ENCODE measurements at places on chromosomes 2 and 18.

DNA sequence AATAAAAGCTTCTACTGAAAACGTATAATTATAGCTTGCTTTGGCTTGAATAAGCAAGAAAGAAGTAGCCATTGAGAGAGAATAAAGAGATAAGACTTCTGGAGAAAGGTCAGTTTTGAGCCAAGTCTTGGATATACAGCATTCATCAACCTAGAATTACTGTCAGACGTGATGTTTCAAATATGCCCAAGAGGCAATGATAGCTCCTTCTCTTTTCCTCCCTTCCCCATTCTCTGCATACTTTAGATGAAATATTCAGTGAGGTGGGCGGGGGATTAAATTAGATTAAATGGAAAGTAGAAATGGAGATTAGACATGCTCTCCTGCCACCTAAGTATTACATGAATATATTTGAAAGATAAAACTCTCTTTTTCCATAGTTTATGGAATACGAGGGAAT is 8.7 kb downstream of the ANTXR1 start:
- DNase-seq: no peak

DNA sequence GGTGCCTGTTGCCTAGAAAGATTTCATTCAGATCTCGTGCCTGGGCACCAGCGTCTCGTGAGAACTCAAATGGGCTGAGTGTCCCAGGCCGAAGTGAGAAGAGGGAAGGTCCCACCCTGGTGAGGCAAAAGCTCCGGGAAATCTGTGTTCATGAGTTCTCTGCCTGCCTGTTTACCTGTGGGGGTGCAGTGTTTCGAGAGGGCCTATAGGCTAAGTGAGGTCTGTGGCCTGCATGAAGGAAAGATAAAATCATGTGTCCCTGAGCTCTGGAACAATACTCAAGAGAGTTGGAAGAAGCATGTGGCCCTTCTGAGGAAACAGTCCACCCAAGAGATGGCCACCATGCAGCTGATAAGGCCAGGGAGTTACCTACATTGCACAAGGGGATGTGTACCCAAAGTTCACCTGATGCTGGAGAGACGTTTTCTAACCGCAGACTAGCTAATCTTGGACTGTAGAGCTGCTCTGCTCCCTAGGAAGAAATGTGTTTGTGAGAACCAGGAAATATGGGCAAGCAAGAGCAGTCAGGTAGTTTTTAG is 63.5 kb upstream of the ST3GAL5 start:
- no peak for DNase-seq

- DNase-seq: no peak
These were observed 13.3 kb downstream of the PPP4R3B start for GRCh38 chr2:55604027-55604565.

- DNase-seq: no peak
These were observed 84.1 kb upstream of the POMC start for GRCh38 chr2:25252291-25253152.

GRCh38 chr2:160156665-160157064 is 43.4 kb downstream of the ITGB6 start:
- no peak for DNase-seq

GRCh38 chr2:70517804-70518203 is 35.8 kb downstream of the TGFA start:
- DNase-seq: no peak

DNA sequence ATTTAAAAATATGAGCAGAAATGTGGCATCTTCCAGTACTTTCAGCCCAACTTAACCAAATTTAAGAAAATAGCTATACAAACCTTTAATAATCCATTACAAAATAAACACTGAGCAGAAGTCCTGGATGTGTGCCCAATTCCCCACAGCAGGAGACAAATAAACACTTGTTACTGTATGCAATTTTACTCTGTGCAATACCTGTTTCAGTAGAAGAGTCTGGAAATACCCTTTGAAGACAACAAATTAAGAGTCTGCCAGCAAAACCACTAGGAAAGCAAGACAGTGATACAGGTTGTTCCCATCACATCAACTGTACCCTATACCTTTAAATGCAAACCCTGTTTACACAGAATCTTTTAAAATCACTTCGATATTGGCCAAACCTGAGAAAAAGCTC is 41.4 kb upstream of the RNU4ATAC start:
- DNase-seq: no peak

DNA sequence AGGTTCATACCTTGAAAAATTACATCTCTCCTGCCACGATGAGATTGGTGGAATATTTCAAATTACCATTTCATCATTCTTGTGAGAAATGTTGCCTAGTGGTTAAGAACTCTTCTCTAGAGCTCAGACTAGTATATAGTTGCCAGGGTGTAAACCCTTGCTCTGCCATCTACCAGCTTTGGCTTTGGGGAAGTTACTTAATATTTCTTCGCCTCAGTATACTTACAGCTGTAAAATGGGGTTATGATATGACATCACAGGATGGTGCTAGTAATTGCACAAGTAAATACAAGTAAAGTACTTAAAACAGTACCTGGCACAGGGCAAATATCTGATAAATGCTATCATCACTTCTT is 1.5 kb downstream of the SPOPL start:
- no peak for DNase-seq

Measured in stimulated activated CD8-positive, alpha-beta memory T cell treated with anti-CD3 and anti-CD28 coated beads, Interleukin-4, amount 100 ng/mL, for 1 hour (primary cell).